Left lobe of liver (tissue), 2 donors: ENCODE measurements at places on chromosomes 3 and 15.

- no peak for DNase-seq
Observed at GRCh38 chr3:192564611-192565010, 162.7 kb downstream of the FGF12 start.

- no peak for DNase-seq
Observed at GRCh38 chr15:88399021-88399685, 68.0 kb downstream of the MRPL46 start.

- no peak for DNase-seq
Observed at GRCh38 chr3:39445927-39446326, 21.6 kb upstream of the MOBP start.

DNA sequence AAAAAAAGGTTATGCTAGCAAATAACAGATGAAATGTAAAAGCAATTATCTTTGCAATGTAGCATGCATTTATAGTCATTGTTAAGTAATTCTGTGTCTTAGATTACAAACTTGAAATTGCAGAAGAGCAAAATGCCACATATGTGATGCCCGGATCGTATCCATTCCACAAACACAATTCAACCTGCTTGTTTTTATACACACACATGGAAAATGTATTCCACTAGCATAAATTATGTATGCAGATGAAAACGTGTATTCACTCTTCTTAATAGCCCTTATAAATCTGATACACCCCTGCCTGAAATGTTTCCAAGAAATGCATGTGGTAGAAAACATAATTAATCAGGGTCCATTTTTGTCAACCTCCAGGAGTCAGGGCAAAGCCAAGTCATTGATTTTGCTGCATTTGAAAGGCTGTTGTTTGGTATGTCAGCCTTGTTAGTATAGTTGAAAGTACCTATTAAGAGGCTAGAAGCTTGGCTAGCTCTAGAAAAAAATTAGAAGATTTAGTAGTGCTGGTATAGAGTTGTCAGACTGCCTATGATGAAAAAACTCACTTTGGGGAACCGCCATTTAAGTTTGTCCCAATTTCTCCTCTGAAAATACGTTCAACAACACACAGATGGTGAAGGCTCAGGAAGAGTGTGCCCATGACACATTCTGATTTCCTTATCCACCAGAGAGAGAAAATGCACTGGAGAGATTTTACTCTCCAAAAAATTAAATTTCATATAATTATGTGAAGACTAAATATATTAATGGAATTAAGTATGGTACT lies 69.2 kb upstream of the TMC3 start:
- no peak for DNase-seq

DNA sequence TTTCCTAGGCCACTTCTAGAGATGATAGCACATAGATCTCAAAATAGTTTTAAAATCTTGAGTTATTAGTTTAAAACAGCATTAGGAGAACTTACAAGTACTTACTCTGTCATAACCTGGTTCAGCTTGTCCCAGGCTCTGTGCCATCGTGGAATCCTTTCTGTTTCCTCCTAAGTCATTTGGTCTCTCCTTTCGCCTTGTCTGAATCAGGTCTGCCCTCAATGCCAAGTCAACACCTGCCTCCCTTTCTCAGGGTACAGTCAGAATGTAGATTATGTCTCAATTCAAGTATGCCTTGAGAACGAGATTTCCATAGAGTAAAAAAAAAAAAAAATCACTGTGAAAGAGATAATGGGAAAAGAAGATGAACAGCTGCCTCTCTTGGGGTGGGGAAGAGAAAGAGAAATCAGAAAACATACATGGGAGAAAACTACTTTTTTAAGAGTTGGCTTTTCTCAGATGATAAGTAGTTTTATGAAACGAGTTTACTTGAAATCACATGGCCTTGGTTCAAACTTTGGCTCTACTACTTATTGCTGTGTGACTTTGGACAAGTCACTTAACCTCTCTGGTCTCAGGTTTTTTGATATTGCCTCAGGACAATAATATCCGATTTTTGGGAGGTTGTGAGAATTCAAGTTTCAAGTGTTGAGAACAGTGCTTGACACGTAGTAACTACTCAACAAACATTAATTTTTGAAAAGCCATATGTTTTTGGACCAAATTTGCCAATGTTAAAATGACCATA lies 219.8 kb downstream of the SQOR start:
- no peak for DNase-seq

- DNase-seq = no peak
Observed at GRCh38 chr15:78448441-78449219, 10.6 kb downstream of the IREB2 start.

DNA sequence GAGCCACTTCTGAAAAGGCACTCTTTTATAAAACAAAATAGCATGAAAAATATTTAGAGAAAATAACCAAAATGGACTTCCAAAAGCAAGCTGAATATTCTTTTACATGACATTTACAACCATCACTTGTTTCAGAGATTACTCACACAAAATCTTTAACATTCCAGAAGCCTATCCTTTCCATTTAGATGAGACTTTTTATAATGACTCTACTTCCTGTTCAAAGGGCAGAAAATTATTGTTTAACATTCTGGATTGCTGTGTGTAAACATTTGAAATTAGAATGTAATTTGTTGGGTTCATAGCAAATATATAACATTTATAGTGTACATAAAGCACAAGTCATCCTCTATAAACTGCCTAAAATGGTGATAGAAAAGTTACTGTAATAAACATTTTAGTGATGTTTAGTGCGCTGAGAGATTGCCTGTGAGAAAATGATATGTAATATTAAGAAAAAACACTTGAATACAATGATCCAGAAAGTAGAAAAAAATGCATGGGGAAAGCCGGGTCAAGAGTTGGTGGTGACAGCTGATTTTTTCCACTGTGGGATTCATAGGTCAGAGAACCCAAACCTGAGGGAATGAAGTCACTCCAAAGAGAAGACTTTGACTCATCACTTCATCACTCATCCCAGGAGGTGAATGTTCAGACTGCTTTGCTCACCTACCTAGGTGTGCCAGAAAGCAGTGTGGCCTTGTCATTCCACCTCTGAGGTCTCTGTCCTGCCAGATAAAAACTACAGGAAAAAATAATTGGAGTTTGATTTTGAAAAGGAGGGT lies 305.8 kb downstream of the ARPP21 start:
- DNase-seq = no peak

- DNase-seq = no peak
Observed at GRCh38 chr3:31704156-31704555, 171.4 kb downstream of the STT3B start.

GRCh38 chr15:62566248-62566647 lies 401.2 kb upstream of the C2CD4B start:
- DNase-seq = no peak

DNA sequence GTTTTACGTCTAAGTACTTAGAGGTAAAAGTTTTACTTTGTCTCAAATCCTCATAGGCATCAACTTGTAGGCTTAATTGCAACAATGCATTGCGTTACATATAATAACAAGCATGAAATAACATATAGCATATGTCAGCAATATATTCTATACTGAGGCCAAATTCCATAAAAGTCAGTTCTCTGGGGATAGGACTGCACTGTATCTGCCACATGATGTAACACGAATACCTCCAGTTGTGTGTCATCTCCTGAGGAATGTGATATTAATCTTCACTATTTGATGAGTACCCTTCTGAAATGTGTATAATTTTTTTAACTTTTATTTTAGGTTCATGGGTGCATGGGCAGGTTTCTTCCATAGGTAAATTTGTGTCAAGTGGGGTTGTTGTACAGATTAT lies 126.4 kb downstream of the IMPG2 start:
- DNase-seq = no peak

DNA sequence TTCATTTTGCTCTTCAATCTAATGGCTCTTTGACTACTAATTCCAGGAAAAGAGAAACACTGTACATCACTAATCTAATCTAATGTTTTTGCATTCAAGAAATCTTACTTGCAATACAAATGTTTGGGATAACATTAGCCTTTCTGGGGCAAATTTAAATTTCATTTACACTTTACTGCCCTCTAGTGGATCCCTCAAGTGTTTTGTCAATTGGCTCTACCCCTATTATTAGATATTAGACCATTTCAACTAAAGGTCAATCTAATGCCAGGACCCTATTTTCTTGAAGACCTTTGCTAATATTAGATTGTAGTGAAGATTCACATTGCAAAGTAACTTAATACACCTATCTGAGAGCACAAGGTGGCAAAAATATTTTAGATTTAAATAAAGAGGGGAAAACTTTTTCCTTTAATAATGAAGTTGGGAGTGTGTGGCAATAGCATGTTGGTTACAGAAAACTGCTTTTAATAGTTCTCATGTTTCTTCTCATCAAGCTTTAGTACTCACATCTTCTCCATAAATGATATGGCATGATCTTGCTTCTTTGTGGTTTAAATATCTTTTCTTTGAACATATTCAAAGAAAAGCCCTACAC lies 5.0 kb downstream of the C2CD4A start:
- no peak for DNase-seq

DNA sequence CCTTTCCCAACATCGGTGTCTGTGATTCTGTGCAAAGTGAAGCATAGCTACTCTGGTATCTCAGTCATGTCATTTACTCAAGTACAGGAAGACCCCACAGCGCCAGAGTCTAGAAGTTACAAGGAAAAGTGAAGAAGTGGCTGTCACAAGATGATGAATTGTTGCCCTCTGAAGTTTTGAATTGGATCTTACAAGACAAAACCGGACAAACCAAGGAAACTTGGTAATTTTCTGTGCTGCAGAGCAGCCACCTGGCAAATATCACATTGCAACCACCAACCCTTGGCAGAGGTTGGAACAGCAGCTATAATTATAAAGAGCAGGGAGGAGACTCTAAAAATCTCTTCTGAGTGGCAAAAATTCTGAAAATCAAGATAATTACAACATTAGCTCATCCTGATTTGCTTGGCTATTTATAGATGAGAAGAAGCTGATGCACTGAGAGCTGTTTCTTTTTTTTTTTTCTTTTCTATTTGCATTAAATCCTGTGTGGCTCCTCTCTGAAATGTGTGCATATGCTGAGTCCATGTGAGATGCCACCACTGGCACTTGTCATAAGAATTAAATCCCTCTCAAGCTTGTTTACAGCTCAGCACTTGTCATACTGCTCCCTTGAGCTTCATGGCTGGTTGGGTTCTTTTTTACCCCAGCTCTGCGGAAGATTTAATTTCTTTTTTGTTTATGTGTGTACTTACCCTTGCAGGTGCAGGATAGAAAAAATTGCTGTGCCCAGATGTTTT lies 68.0 kb upstream of the MNS1 start:
- no peak for DNase-seq

- no peak for DNase-seq
Observed at GRCh38 chr3:110479731-110480130, 591.9 kb upstream of the NECTIN3 start.

- no peak for DNase-seq
Observed at GRCh38 chr3:124281453-124282316, 289.8 kb upstream of the ROPN1 start.

GRCh38 chr3:111895071-111895470 lies 36.0 kb downstream of the PHLDB2 start:
- no peak for DNase-seq

GRCh38 chr3:30012941-30013543 lies 593.4 kb upstream of the TGFBR2 start:
- DNase-seq = peak; percentile 54

GRCh38 chr3:46750555-46751038 lies 32.9 kb upstream of the PRSS50 start:
- DNase-seq = no peak

- no peak for DNase-seq
Observed at GRCh38 chr3:100402256-100402655, 917 bp downstream of the LNP1 start.

GRCh38 chr3:42544492-42545283 lies 37.1 kb downstream of the SEC22C start:
- peak; percentile 87 for DNase-seq

GRCh38 chr3:126267169-126267975 lies 87.0 kb upstream of the ALDH1L1 start:
- peak; percentile 90 for DNase-seq

DNA sequence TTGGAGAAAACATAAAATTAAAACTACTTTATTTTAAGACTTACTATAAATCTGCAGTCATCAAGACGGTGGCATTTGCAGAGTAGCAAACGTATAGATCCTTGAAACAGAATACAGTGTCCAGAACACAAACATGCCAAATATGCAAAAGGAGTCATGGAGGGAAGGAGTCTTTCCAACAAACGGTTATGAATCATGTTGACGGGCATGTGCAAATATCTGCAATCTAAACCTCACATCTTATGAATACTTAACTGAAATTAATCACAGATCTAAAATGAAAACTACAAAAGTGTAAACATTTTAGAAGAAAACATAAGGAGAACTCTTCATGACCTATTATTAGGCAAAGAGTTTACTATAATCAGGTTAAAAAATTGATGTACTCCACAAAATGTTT lies 69.4 kb downstream of the TFRC start:
- DNase-seq = no peak

GRCh38 chr3:63343674-63344073 lies 65.6 kb downstream of the SYNPR start:
- peak; percentile 49 for DNase-seq

GRCh38 chr3:190436331-190436730 lies 13.4 kb downstream of the TMEM207 start:
- DNase-seq = no peak

- DNase-seq = peak; percentile 45
Observed at GRCh38 chr3:126365351-126366277, 8.4 kb upstream of the KLF15 start.

GRCh38 chr3:149585401-149585726 lies 72.5 kb downstream of the WWTR1 start:
- no peak for DNase-seq

DNA sequence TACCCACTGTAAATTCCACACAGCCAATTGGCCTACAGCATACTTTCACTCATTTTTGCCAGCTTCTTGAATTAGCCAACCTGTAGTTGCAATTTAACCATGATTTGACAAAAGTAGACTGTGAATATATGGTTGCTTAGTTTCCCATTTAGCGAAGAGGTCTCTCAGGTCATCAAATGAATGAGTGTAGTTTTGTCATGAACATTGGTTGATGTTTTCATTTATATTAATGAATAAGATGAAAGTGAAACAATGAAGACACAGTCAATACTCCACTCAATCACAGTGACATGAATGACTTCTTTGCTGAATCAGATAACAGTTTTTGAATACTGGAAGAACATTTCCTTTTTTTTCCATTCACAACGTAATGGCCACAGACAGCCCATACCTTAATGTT lies 15.3 kb upstream of the FAM3D start:
- DNase-seq = no peak

GRCh38 chr15:63107895-63108546 lies 13.6 kb upstream of the LACTB start:
- peak; percentile 79 for DNase-seq

GRCh38 chr3:173371848-173372487 lies 25.6 kb upstream of the NLGN1 start:
- DNase-seq = no peak

DNA sequence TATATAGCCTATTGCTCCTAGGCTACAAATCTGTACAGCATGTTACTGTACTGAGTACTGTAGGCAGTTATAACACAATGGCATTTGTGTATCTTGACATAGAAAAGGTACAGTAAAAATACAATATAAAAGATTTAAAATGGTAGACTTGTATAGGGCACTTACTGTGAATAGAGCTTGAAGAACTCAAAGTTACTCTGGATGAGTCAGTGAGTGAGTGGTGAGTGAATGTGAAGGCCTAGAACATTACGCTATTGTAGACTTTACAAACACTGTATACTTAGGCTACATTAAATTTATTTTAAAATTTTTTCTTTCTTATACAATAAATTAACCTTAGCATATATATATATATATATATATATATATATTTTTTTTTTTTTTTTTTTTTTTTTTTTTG lies 140.0 kb upstream of the UBE2E1 start:
- no peak for DNase-seq
